ENCODE measurements at places on chromosomes 6 and 20. TPM values are rescaled to one million over a fixed set of nuclear protein-coding genes. Genes with fewer than 3 reads are reported as not detected.

DNA sequence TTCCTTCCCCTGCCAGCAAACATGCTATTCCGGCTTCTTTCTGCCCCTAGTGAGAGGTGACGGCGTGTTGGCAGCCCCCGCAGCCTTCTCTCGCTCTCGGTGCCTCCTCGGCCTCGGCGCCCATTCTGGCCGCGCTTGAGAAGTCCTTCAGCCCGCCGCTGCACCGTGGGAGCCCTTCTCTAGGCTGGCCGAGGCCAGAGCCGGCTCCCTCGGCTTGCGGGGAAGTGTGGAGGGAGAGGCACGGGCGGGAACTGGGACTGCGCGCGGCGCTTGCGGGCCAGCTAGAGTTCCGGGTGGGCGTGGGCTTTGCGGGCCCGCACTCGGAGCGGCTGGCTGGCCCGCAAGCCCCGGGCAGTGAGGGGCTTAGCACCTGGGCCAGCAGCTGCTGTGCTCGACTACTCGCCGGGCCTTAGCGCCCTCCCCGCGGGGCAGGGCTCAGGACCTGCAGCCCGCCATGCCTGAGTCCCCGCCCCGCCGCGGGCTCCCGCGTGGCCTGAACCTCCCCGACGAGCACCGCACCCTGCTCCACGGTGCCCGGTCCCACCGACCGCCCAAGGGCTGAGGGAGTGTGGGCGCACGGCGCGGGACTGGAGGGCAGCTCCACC is 20.0 kb upstream of the PXDC1 start:
- DNase-seq: no peak

DNA sequence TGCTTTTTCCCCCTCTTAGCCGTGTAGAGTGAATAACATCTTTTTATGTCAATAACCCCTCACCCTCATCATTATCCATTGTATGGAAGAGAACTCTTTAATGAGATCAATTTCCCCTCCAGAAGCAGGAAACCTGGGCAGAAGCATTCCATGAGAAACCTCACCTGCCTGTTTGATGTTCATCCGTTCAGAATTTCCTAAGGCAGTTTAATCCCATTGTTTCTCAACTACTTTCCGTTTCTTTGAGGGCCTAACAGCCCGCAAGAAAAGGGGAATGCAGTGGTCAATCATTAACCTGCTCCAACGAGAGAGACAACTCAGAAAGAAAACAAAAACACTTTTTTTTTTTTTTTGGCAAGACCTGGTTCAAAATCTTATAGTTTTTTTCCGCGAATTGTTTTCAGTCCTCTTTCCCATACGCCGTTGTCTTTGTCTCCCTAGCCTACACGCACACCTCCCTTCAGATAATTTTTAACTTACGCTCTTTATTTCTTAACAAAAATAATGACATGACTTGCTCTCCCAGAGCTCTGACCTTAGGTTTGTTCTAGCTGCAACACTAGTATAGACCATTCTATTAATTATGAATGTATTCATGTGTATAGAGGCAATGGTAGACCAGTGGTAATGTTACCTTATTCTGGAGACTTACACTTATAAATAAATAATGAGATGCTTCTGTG is 25.6 kb upstream of the ID4 start:
- no peak for DNase-seq

GRCh38 chr6:22444330-22444729 is 125.0 kb upstream of the HDGFL1 start:
- DNase-seq: no peak

- no peak for DNase-seq
Observed at GRCh38 chr6:112038756-112039430, 15.0 kb upstream of the CCN6 start.

GRCh38 chr6:18203786-18204185 is 48.6 kb downstream of the KDM1B start:
- no peak for DNase-seq

DNA sequence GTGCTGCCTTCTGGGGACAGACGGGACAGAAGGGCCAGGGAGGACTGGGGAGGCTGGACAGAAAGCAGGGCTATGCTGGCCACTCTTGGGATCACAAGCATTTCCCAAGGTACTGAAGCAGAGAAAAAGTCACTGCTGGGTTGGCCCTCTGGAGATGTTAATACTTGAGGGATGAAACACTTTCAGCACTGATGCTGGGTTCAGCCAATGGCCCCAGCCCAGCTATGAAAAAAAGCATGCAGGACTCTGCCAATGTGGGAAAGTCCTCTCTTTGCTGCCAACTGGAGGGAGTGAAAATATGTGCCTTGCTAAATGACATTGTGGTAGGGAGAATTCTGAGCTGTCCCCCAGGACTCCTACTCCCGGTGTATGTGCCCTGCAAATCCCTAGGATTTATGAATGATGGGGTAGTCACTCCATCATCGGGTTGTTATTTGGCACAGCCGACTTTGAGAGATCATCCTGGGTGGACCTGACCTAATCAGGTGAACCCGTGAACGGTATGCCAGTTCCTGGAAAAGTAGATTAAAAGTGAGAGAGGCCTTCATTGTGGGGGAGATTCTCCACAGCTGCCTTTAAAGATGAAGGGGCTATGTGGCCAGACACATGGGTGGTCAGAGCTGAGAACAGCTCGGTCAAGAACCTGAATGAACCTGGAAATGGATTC is 119.9 kb upstream of the TRAF3IP2 start:
- DNase-seq: peak; percentile 80

DNA sequence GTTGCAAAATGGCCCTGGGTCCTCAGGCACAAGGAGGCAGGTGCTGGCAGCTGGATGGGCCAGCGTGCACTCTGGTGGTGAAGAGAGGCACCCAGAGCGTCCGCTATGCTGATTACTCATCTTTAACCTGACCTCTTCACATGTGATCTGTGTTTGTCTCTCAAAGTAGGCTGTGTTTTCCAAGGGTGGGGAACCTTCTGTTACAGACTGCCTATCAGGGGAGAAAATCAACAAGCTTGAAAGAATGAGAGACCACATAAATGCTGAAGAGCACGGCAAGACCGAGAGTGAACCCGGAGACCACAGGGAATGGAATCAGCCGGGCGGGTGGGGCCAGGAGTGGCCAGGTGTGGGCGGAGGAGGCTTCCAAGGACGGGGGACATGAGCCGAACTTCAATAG is 16.2 kb downstream of the BNIP5 start:
- DNase-seq: no peak

GRCh38 chr6:88823998-88824397 is 139.4 kb downstream of the RNGTT start:
- DNase-seq: no peak

DNA sequence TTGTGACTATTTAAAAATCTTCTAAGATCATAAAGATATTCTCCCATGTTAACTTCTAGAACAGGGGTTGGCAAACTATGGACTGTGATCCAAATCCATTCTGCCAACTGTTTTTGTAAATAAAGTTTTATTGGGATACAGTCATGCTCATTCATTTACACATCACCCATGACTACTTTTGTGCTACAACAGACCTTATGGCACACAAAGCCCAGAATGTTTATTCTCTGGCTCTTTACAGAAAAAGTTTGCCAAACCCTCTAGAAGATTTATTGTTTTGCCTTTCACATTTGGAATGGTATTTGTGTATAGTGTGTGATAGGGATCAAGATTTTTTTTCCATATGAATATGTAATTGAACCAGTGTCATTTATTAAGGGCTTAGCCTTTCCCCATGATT is 341.7 kb downstream of the CD83 start:
- DNase-seq: no peak

- DNase-seq: no peak
Observed at GRCh38 chr6:118945217-118945616, 10.3 kb upstream of the MCM9 start.

GRCh38 chr6:52152711-52153160 is 33.4 kb upstream of the IL17A start:
- DNase-seq: no peak

GRCh38 chr6:23111984-23112383 is 542.6 kb downstream of the HDGFL1 start:
- no peak for DNase-seq

- DNase-seq: no peak
Observed at GRCh38 chr6:126148853-126149252, 162.5 kb downstream of the TRMT11 start.

GRCh38 chr6:13071550-13072345 is 256.6 kb downstream of the TBC1D7 start:
- DNase-seq: no peak

DNA sequence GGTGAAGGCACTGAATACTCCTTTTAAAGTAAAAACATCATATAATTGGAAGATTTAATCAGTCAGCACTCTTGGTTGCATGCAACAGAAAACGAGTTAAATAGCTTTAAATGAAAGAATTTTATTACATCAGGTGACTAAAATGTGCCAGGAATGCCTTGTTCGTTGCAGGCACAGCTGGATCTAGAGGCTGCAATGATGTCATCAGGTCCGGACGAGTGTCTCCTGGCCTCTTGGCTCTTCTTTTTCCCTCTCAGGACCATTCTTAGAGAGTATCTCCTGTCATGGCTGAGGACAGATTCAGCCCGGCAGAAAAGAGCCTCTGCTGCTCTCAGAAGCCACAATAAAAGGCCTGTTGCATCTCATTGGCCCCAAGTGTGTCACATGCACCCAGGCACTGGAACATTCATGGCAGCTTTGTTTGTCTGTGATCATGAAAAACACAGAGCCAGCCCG is 510.7 kb upstream of the SULF2 start:
- no peak for DNase-seq

GRCh38 chr6:158962371-158962770 is 37.6 kb downstream of the RSPH3 start:
- DNase-seq: no peak

- no peak for DNase-seq
Observed at GRCh38 chr20:56200456-56200855, 48.1 kb upstream of the MC3R start.

DNA sequence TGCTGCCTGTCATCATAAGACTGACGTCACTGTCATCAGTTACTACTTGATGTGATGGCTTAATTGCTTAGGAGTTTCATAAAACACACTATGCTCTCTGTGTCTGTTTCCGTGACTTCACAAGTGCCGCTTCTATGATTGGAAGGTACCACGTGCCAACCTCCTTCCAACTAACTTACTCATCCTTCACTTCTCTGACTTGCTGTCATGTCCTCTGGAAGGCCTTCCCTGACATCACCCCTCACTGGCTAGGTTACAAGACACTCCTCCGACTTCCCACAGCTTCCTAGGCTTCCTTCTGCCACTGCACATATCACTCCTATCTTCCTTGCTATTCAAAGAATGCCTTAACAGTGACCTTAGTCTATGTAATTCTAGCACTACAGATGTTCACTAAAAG is 20.4 kb downstream of the SERINC3 start:
- no peak for DNase-seq

GRCh38 chr20:36466089-36466488 is 75.2 kb upstream of the MYL9 start:
- no peak for DNase-seq

DNA sequence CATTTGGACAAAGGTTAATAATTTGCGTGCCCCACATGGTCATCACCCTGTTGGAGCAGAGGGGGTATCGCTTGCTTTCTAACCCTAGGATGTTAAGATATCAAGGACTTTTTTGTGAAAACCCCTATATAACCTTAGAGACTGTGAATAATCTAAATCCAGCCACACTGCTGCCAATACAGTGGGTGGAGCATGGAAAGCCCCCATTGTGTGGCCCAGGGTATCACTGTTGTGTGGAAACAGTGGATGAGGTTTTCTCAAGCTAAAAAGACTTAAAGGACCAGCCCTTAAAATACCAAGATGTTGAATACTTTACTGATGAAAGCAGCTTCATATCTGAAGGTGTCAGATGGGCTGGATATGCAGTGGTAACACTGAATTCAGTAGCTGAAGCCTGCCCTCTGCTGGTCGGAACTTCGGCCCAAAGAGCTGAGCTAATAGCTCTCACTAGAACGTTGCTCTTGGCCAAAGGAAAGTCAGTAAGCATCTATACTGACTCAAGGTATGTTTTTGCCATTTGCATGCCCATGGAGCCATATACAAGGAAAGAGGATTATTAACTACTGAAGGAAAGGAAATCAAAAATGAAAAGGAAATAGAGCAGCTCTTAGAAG is 695.2 kb downstream of the PHF3 start:
- peak; percentile 53 for DNase-seq

DNA sequence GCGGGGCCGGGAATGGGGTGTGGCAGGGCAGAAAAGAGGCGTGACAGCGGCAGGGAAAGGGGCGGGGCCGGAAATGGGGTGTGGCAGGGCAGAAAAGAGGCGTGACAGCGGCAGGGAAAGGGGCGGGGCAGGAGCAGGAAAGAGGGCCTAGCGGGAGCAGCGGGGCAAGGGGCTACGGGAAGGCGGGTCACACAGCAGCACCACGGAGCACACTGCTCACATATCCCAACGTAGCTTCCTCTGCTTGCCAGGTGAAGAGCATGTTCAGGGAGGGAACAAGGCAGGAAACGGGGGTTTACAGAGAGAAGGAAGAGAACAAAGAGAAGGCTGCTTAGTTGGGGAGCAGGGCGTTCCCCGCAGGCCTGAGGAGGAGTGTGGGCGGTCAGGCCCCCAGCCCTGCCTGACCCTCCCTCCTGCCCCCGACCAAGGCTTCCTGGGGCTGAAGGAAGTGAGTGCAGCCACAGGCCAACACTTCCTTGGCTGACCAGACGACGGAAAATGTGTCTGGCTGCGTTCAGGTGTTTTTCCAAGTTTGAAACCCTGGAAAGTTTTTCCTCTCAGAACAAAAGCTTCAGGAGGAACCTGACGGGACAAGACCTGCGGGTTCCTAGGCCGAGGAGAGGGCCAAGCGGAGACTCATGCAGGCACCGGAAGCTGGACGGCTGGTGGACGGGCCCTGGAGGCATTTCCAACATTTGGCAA is 13.8 kb downstream of the UCKL1 start:
- DNase-seq: peak; percentile 49

GRCh38 chr6:55756531-55757031 is 118.8 kb downstream of the BMP5 start:
- DNase-seq: no peak

DNA sequence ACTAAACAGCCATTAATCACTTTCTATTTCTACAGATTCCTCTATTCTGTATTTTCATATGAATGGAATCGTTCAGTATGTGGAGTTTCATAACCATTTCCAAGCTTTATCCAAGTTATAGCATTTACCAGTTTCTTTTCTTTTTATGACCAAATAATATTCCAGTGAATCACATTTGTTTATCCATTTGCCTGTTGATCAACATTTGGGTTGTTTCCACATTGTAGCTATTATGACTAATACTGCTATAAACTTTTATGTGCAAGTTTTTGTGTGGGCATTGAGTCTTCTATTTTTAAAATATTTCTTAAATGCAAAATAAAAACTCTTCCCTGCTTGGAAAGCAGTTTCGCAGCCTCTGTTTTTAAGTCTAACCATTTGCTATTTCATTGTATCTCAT is 336.4 kb upstream of the OPRM1 start:
- no peak for DNase-seq

DNA sequence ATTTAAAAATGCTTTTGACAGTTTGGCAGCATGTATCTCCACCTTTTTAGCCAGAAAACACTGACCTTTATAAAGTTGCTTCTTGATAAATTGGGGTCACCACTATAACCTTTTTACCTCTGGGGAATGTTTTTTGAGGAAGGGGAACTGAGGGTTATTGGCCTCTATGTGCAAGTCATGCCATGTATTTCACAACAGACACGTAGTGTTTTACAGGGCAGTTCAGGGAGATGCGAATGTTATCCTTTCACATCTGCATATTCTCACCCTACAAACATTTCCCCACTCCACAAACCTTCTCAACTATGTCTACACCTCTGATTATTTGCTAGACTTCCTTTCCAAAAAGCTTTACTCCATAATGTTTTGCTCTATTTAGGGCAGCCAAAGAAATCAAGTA is 17.0 kb upstream of the SLA2 start:
- DNase-seq: no peak

The KHDC1L gene
- not detected for polyA plus RNA-seq

The RIMS4 gene
- polyA plus RNA-seq: 0.46 TPM

The BCAS1 gene
- polyA plus RNA-seq: 8.9 TPM

The CDC25B gene
- polyA plus RNA-seq: 9.9 TPM

The GSTA1 gene
- polyA plus RNA-seq: 248 TPM

The PLG gene
- 1.3 TPM for polyA plus RNA-seq

The RIMS1 gene
- under 0.01 TPM for polyA plus RNA-seq

The ARFGEF3 gene
- 0.10 TPM for polyA plus RNA-seq

The ID4 gene
- 58.6 TPM for polyA plus RNA-seq

Data from aorta (tissue), 5 donors.